ENCODE measurements at places on chromosomes 7 and 10.

DNA sequence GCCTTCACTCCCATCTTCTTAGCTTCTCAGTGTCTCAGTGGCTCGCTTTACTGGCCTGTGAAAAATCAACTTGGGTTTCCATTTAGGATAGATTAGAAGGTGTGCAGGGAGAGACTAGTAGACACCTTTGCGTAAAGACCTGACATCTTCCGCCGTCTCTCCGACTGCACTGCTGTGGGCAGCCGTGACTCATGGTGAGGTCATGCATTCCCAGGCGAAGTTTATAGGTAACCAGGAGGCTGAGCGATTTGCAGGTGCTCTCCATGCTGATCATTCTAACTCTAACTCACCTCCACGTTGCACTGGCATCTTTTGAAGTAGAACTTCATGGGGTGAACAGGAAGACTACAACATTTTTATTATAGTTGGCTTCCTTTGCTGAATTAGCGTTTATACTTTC is 68.0 kb upstream of the ZNF438 start:
- DNase-seq: no peak

DNA sequence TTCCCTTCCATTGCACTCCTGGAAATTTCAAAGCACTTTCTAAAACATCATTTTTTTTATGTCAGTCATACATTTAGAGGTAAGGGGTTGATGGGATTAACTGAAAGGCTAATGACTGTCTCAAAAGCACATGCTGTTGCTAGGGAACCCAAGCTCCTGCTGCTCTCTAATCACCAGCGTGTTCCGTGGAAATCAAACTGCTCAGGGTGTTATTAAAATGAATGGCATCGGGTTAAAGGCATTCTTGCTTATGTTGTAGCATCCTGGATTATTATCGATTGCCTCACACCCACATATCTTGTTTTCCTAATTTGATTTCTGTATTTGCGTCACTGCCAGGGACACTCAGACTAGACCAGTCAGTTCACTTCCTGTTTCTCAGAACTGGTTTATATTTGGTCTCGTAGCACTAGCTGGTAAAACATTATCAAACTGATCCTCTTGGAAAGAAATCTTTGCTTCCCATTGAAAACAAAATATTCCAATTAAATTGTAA is 216.5 kb upstream of the MKLN1 start:
- peak; percentile 83 for DNase-seq

GRCh38 chr10:26780793-26781601 is 79.8 kb downstream of the ABI1 start:
- peak; percentile 87 for DNase-seq

DNA sequence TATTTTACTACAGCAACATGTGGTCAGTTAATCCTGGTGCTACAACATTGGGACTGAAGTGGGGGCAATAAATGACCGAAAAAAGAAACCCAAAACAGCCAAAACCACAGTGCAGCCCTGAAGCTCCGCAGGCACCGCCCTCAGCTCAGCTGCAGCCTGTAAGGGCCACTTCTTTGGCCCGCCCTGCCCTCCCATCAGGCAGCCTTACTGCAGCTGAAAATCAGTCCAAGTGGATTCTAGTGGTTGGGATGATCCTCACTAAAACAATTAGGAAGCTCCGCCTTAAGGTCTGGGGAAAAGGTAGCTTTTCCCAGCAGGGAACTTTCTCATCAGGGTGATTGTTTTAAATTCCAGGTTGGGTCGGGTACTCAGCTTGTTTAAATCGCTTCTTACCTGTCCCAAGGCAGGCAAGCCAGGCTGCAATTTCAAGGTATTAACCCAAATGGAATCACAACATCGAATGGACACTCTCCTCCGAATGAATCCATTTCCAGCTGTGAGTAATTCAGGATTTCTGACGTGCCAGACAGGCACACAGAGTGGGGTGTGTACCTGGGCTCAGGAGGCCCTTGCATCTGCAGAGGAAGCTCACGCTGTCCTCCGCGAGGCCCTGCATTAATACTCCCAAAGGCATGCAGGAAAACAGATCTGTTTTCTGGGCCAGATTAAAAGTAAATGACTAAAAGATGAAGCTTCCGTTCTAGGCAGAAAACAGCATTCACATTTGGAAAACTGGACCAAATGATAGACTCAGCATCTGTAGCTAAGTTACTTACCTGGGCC is 104.3 kb downstream of the CREB5 start:
- no peak for DNase-seq

- DNase-seq: no peak
Measured at GRCh38 chr7:156049366-156049765, 237.1 kb upstream of the SHH start.

DNA sequence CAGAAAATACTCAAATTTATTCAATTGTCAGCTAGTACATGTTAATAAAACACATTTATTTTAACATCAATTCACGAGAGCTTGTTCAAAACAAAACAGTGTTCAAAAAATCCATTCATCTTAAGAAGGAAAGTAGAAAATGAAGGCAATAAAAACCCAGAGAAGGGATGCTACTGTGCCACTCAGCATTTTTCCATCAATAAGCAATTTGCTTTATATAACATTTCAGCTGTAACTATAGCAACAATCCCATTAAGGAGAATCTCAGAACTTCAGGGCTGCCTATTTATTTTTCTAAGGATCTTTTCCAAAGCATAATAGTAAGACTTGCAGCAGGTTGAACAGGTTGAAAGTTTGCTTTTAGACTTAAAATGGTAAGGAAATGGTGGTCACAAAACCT is 190.5 kb downstream of the PCLO start:
- DNase-seq: no peak

DNA sequence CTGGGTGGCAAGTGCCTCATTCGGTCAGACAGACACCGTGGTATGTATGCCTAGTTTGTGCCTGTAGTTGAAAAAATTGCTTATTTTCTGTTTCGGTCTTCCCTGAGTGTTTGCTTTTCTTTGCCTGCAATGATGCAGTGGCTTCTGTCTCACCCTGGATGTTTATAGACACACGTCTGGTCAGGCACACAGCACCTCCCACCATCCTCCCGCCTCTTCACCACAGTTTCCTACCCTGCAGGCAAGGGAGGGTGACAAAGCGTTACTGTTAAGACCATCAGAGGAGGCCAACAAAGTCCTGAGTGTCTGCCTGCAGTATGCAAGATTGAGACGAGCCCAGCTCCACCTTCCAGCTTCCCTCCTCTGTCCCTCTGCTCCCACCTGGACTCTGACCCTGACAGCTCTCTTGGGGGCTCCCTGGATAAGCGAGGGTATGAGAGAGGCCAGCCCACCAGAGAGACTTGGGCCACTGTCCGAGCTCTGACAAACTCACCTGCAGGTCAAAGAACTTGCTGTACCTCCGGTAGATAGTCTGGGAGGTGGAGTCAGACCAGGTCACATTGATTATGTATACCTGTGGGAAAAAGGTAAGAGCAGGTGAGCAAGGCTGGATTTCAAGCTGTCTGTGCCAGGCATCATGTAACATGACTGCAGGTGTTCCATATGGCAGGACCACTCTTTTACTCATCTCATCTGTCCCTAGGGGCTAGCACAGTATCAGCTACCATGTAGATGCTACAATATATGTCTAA is 54.4 kb downstream of the SH3PXD2A start:
- DNase-seq: no peak

DNA sequence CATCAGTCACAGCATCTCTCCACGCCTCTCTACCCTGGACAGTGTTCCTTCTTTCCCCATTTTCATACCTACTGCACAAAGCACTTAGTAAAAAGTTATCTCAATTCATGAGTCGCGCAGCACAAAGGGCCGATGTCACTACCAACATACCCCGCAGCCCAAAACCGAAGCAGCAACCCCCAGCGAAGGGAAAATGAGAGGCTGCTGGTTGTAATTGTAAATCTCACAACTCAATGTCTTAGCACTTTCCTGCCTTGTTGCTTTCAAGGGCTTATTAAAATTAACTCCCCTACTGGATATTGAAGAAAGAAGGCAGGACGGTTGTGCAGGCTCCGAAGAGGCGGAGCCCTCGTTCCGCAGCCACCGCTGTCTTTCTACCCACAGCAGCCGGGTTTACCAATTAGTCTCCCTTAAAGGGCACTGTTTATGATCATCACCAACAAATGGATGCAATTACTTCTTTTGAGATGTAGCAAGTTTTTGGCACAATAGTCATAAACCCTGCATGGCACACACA is 6.5 kb downstream of the DIP2C start:
- DNase-seq: no peak

DNA sequence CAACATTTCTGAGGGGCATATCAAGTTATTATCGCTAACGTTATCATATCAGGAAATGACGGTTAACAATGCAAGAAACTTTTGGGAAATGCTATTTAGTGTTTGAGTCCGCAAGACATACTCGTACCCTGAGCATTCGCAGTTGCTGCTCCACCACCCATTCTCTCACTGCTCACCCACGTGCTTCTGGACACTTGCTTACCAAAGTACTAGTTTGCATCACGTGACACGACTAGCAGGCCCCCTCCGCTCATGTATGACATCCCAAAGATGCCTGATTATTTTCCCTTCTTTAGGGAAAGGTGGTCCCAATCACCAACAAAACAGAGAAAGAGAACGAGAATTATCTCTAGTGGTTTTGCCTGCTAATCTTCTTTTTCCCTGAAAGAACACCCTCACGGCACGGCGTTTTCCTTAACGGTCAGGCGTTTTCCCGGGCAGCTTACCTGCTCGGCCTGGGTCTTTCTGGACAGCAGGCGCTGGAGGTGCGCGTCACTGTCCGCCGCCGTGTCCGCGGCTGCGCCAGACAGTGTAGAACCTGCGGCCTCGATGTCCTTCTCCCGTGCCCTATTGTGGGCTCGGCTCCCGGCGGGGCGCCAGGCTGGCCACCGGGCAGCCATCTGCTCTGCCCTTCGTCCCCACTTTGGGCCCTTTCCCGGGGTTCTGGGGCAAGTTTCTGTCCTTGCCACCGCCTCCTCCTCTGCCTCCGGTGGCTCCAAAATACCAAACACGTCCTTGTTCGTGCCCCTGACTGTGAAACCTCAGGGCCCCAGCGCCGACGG is at the start of gene SUPV3L1:
TSS of gene SUPV3L1 (plus strand) at position 492 of the 782 bp plus-strand sequence. CDS start at position 550, 58 bp downstream.
- peak; percentile 97 for DNase-seq

DNA sequence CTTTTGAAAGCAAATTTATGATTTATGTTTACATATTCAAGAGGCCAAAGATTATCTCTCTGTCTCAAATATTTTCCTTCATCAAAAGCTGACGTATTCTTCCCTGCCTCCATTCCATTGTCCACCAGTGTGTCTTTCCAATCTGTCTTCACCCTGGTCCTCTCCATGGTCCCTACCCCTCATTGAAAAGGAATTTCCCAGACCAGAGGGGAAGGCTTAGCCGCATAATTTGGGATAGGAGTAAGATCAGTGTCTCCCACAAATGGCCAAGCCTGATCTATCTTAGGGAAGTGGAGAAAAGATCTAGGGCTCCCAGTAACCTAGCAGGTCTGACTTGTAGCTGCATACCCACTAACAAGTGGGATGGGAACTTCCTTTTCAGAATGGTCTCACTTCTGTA is 46.3 kb upstream of the ZNF800 start:
- no peak for DNase-seq

- peak; percentile 29 for DNase-seq
Measured at GRCh38 chr7:40327873-40328272, 193.1 kb downstream of the SUGCT start.

GRCh38 chr10:92811986-92812385 is 36.3 kb upstream of the EXOC6 start:
- DNase-seq: no peak

DNA sequence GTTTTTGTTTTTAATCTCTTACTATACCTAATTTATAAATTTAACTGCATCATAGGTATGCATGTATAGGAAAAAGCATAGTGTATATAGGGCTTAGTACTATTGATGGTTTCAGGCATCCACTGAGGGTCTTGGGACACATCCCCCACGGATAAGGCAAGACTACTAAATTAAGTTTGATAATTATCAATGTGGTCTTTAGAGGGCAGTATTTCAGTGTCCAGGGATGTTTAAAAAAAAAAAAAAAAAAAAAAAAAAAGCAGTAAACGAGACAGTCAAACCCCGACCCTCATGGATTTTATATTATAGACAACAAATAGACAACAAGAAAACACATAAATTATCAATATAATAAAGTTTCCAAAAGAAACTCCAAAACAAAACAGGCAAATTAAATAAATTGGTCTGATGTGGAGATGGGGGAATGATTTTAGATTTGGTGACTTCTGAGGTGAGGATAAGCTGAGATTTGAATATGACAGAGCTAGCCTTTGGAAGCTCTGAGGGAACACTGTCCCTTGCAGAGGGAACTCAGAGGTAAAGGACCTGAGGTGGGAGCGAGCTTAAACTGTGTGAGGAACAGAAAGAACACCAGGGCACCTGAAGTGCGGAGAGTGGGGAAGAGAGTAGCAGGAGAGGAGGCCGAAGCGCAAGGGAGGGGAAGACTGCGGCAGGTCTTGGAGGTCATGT is 14.8 kb downstream of the ACSM6 start:
- peak; percentile 4 for DNase-seq

- DNase-seq: no peak
Measured at GRCh38 chr7:525740-526139, 6.1 kb upstream of the PDGFA start.

GRCh38 chr7:139990142-139990535 is 72.6 kb downstream of the PARP12 start:
- DNase-seq: no peak

DNA sequence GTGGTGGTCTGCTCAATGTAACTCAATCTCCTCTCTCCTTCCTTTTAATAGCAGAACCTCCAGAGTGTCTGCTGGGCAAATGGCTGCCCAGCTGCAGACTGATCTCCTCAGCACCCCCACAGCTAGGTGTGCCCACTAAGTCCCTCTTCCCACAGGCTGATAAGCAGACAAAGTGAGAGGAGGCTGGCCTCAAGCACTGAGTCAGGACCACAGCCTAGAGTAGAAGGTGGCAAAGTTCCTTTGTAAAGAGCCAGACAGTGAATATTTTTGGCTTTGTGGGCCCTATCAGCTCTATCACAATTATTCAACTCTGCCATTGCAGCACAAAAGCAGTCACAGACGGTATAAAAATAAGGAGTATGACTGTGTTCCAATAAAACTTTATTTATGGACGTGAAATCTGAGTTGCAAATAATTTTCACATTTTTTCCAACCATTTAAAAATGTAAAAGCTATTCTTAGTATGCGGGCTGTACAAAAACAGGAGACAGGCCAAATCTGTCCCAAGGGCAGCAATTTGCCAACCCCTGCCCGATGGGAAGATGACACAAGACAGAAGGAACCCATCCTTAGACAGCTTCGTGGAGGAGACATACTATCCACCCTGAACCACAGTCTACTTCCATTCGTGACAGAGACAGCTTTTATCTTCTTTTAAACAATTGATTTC is 23.4 kb downstream of the JAZF1 start:
- no peak for DNase-seq

GRCh38 chr7:84666651-84667050 is 472.1 kb upstream of the SEMA3A start:
- no peak for DNase-seq

DNA sequence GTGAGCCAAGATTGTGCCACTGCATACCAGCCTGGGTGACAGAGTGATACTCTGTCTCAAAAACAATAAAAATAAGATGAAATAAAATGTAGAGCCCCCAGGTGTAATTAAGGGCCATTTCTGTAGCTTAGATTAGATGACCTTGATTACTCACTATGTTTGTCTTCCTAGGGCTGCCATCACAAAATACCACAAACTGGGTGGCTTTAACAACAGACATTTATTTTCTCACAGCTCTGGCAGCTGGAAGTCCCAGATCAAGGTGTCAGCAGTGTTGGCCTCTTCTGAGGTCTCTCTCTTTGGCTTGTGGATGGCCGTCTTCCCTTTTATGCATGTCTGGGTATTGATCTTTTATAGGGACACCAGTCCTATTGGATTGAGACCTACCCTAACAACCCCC is 6.1 kb downstream of the PTER start:
- DNase-seq: no peak

- no peak for DNase-seq
Measured at GRCh38 chr10:21285742-21286331, 239.6 kb downstream of the SKIDA1 start.

Data from suppressor macrophage treated with lipopolysaccharide for 4 hours (primary cell).